Right renal pelvis (tissue), 4 donors: ENCODE measurements at places on chromosomes 5 and 9. TPM values are rescaled to one million over a fixed set of nuclear protein-coding genes. Genes with fewer than 3 reads are reported as not detected.

ITK gene
- polyA plus RNA-seq, result 0.45 TPM

GRCh38 chr9:27379311-27380251 is 82.6 kb upstream of the EQTN start:
- DNase-seq, result no peak

DNA sequence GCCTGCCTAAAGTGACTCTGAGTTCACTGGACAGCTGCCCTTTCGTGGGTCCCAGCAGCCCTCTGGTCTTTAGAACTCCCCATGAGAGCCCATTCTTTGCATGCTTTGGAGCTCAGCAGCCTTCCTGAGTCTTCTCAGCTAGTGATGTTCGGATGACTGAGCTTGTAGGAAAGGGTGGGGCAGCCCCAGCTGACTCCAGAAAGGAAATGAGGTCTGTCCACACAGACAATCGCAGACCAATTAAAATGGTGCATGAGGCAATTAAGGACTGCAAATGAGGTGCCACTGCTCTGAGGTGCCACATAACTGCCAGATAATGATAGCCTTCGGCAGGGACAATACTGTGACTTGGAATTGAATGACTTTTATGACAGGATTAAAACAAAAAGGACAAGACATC is 25.4 kb upstream of the TOMM5 start:
- no peak for DNase-seq

GRCh38 chr9:37608250-37608649 is 15.9 kb upstream of the TOMM5 start:
- no peak for DNase-seq

DNA sequence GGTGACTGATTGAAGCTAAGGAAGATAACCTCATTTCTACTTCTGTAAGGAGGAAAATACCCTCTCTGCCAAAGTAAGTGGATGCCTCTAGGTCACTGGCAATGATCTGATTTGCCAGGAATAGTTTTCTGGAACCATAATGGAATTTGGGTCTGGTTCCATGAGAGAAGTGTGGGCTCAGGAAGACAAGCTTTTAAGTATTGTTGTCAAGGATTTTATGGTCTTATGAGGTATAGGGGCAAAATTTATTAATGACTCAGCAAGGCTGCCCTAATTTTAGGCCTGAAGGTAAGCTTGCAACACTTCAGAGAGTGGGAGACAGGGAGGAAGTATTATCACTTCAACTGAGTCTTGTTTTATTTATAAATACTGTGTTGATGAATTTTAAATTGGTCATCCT is 322.6 kb upstream of the ACTBL2 start:
- no peak for DNase-seq

DNA sequence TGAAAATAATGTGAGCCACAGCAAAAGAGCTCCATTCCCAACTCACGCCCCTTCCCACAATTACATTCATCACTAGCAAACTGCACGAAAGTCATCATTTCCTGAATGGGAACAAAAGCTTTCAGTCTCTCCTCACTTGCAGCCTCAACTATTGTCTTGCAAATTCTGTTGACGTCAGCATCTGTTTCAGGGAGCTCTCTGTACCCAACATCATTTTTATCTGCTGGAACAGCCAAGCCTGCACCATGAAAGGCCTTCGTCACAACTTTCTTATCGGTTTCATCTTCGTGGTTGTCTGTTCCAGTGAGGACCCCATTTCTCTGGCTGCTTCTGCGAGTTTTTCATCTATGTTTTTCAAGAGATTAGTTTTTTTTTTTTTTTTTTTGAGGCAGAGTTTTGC is 14.3 kb upstream of the RNF130 start:
- no peak for DNase-seq
